ENCODE measurements at places on chromosomes 1 and 21.

GRCh38 chr21:16797966-16798365 lies 714.9 kb upstream of the CXADR start:
- no peak for DNase-seq

DNA sequence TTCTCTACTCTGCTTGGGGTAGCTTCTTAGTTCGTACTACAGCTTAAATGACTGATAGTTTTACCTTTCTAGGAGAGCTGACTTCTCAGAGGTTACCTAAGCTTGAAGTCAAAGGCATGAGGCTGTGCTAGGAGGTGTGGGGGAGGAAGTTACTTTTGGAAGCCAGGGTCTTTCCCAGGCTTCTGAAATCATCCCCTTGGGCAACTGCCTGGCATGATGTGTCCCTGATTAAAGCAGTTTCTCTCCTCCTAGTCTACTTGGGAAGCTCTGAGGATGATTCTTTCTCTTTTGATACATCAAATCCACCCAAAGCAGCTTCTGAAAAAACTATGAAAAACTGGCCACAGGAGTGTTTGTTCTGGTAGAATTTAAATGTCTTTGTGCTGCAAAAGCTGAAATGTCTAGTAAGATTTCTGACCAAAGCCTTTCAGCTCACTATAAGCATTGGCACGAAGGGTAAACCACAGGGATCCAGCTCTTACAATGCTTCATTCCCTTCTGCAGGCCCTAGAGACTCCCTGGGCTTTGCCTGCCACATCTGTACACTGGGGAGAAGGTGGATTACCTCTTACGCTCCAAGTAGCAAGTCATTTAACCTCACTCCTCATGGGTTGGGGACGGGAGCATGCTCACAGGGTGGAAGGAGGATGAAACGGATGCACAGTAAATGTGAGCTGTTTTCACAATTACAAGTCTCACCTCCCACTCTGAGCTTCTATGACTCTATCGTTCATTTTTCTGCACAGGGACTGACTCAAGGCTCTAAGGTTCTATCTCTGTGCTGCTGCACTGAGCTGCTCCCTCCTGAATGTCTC lies 59.6 kb downstream of the RUNX1 start:
- DNase-seq: no peak

GRCh38 chr1:52523376-52523775 lies 29.5 kb downstream of the TUT4 start:
- no peak for DNase-seq

GRCh38 chr1:229027622-229028182 lies 243.2 kb upstream of the RAB4A start:
- DNase-seq: no peak

DNA sequence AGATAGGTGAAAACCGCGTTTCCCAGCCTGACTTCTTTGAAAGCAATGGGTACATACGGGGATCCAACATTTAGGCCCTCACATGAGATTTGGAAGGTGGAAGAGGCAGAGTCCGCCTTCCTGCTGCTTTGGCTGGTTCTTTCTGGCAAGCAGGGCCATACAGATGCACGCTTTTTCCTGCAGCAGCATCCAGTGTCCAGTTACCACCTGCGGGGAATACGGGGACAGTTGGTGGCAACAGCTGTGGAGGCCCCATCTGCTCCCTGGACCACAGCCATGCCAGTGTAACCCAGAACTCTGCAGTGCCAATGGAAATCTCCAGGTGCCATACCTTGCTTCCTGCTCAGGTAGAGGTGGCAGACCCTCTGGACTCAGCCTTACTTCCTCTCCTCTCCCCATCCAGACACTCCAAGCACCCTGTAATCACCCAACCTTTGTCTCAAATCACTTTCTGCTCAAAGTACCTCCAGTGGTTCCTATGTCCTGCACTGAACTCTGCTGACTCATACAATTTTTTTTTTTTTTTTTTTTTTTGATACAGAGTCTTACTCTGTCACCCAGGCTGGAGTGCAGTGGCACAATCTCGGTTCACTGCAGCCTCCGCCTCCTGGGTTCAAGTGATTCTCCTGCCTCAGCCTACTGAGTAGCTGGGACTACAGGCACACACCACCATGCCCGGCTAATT lies 68.3 kb downstream of the SLC16A1 start:
- no peak for DNase-seq

GRCh38 chr21:18877917-18878316 lies 474.3 kb upstream of the TMPRSS15 start:
- no peak for DNase-seq

DNA sequence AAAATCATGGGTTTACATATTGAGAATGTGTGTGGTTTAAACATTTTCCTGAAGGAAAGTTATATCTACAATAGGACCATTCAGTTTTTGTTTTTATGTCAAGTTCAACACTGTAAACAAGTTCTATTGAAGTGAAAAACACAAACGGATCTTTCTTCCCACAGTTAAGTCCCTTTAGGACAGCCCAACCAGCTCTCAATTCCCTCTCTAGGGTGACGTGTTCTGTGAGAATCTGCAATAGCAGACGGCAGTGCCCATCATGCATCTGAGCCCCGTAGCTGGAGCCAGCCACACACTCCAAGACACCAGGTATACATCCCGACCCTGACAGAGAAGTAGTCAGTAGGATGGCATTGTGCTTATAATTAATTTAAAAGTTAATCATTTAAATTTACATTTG lies 26.3 kb upstream of the IVNS1ABP start:
- no peak for DNase-seq

DNA sequence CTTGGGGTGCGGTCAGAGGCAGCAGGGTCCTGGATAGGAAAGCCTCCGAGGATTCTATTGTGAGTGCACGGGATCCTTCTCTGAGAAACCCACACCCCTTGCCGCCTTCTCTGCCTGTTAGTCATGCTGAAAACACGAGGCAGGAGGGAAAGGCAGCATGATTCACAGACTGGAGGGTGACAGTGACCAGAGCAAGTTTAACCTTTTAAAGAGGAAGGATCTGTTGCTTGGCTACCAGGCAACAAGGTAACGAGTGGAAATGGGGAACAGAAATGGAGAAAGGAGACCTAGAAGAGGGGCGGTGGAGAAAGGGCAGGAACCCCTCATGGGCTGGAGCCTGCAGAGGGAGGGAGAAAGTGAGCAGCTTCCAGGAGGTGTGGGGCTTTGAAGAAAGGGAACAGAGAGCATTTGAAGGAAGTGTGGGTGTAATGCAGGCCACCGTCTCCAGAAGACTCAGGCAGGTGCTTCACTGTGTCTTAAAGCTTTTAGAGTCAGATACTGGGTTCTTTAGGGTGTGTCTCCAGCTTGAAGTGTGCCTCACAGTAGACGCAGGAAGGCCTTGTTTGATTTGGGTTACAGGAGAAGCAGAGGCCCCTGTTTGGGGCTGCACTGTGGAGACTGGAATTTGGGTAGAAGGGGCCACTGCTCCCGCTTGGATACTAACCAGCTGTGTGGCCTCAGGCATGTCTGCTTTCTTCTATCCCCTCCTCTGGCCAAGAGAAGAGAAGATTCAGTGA lies 19.1 kb downstream of the OPTC start:
- DNase-seq: no peak

GRCh38 chr1:247189981-247190798 lies 18.4 kb upstream of the ZNF124 start:
- no peak for DNase-seq

DNA sequence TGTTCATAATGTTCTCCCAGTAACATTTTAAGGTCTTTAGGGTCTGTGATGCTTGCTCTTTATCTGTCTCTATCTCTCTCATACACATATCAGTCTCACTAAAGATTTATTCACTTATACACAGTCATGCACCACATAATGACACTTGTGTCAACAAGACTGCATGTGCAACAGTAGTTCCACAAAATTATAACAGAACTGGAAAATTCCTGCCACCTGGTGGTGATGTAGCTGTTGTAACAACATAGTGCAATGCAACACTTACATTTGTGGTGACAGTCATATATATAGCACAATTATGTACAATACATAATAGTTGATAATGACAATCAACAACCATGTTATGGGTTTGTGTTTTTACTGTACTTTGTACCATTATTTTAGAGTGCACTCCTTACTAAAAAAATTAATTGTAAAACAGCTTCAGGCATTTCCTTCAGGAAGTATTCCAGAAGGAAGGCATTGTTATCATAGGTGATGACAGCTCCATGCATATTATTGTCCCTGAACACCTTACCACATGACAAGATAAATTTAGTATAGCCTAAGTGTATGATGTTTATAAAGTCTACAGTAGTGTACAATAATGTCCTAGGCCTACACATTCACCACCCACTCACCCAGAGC lies 8.1 kb downstream of the TDRD5 start:
- no peak for DNase-seq

GRCh38 chr1:28091043-28091781 lies 2.8 kb upstream of the EYA3 start:
- peak; percentile 22 for DNase-seq

GRCh38 chr1:82279241-82279640 lies 478.5 kb downstream of the ADGRL2 start:
- no peak for DNase-seq

DNA sequence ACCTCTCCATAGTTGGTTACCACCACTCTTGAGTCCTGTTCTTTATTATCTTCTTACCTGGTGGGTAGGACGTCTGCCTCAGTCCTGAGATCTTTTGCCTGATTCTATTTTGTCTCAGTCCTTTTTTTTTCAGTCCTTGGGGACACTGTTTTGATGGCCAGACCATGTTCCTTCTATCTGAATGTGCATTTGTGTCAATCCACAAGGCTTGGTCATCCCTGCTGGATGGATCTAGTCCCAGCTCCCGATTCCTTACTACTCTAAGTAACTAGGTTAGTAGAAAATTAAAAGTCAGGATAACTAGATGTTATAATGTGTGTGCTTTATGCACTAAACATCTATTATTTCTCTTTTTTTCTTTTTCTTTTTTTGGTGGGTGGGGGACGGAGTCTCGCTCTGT lies 28.1 kb upstream of the AK4 start:
- no peak for DNase-seq

GRCh38 chr1:60413091-60413490 lies 339.5 kb upstream of the C1orf87 start:
- DNase-seq: no peak

- no peak for DNase-seq
Measured at GRCh38 chr1:219347376-219347775, 173.7 kb downstream of the LYPLAL1 start.

DNA sequence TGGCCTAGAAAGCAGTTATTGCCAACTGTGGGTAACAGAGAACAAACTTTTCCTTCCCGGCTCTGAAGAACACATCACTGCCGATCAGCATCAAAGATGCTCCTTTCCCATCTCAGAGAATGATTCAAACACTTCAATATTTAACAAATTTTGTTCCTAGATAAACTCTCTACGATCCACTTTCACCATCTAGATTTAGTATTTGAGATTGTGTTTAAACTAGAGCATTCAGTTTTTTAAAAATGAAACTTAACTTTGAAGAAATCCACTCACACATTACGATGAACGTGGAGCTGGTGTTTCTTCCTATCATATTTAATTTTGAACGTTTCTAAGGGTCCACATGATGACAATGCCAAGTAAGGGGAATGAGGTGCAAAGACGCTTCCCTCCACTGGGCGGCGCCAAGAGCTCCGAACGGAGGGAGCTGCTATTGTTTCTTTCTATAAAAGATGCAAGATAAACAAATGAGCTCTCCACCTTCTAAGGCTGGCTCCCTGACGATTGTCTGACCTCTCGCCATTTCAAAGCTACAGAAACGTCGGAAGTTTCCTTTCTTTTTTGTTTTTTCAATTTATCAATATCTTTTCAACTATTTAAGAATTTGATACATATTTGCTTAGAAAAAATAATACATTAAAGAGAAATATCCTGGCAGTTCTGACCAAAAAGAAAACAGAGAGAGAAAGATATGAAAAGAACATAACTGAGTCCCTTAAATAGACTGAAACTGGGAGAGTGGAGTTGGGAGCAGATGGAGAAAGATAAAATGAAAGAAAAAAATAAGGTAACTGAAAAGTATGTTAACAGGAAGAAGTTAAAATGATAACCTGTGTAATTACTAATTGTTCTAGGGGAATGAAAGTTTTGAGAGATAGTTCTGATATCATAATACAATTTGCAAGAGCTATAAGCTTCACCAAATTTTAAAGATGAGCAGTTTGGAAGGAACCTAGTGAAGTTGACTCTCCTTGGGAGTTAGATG lies 4.4 kb upstream of the BARHL2 start:
- DNase-seq: peak; percentile 43

GRCh38 chr1:17200756-17201155 lies 4.2 kb upstream of the PADI1 start:
- no peak for DNase-seq

DNA sequence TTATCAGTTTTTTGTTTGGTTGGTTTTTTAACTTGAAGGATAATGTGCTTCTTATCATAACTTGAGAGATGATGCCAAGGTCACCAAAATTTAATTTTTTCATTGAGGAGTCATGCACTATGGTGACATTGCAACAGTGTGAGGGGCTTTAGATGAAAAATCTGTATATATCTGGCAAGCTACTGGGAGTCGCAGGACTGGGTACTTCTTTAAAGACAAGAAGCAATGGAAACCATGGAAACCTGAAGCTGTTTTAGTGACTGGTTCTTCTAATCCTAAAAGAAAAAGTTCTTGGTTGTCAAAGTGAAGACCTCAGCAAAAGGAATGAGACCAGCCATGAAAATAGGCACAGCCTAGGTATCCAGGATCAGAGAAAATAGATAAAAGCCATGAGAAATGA lies 31.1 kb downstream of the ZC3H11B start:
- no peak for DNase-seq

DNA sequence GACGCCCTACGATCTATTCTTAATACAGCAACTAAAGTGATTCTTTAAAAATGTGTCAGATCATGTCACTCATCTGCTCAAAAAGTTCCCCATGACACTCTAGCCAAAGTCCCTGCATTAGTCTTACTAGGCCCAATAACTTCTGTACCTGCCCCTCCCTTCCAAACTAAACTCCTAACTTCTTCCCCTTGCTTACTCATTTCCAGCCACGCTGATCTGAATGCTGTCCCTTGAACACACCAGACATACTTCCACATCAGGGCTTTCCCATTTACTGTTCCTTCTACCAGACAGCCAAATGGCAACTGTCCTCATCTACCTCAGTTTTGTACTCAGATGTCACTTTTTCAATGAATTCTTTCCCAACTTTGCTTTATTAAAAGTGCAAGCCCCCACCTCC lies 1.2 kb downstream of the PPT1 start:
- DNase-seq: no peak

DNA sequence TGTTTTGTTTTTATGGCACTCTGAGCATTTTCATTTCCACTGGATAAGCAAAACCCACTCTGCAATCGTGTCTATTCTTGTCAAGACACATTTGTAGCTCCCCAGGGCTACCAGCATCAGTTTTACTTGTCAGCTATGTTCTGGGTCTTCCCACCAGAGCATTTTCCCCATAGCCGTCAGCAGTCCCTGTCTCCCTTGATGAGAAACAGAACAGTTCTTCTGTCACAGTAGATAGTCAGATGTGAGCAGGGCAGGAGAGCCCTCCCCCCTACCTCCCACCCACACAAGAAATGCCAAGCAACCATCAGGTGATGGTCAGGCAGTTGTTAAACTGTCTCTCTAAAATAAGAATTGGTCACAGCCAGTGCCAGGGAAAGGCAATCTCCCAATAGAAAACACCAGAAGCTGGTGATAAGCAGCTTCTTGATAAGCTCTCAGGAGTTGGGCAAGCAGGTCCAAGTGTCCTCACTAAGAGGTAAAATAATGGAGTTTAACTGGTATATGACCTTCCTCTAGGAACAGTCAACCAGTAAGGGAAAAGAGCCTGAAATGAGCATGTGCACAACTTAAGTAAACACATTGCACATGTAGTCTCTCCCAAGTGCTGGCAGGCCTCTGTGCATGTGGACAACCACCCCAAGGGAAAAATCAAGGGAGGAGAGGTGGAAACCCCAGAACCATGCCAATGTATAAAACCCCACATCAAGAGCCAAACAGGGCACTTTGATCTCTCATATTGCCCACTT lies 208.2 kb downstream of the S1PR1 start:
- no peak for DNase-seq

- DNase-seq: no peak
Measured at GRCh38 chr1:175390522-175391254, 198.1 kb upstream of the KIAA0040 start.

Data from NCI-H2171 (cell line).